ENCODE measurements at places on chromosomes 2 and 18.

DNA sequence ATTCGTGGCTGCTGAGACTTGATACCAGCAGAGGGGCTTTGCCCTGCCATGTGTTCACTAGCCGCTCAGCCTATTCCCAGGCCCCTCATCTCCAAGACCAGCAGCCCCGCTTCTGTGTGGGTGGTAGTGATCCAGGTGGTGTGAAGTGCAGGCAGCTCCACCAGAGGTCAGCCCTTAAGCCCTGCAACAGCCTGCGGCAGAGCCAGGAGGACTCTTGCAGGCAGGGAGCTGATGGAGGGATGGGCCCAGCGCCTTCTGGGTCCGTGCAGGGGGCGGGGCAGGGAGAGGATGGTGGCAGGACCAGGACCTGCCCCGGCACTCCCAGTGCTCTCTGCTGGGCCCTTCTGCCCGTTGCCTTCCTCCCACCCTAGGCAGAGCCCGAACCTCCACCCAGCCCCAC is 162.0 kb downstream of the SH3BP4 start:
- ATAC-seq = no peak
- no peaks in the 10 kb centered on the region for H3K4me1 ChIP-seq
- H3K27ac ChIP-seq = no peak overlapping the region
- no peak overlapping the region for H3K4me3 ChIP-seq
- H3K27me3 ChIP-seq = peaks cover 6% of the 10 kb centered on the region

- H3K36me3 ChIP-seq = no peaks in the 10 kb centered on the region
- H3K4me3 ChIP-seq = no peak overlapping the region
- no peak for ATAC-seq
- H3K27me3 ChIP-seq = peaks cover 5% of the 10 kb centered on the region
- H3K27ac ChIP-seq = no peak overlapping the region
These were observed 34.6 kb upstream of the C2orf15 start for GRCh38 chr2:99106913-99107312.

GRCh38 chr2:189231719-189232323 is 52.3 kb upstream of the COL5A2 start:
- no peak for ATAC-seq
- no peak overlapping the region for H3K27ac ChIP-seq
- H3K36me3 ChIP-seq = no peaks in the 10 kb centered on the region
- no peaks in the 10 kb centered on the region for H3K4me1 ChIP-seq
- H3K4me3 ChIP-seq = no peak overlapping the region

- no peaks in the 10 kb centered on the region for H3K4me1 ChIP-seq
- H3K27ac ChIP-seq = no peak overlapping the region
- no peaks in the 10 kb centered on the region for H3K36me3 ChIP-seq
- H3K27me3 ChIP-seq = peaks cover 4% of the 10 kb centered on the region
These were observed 124.5 kb downstream of the CMPK2 start for GRCh38 chr2:6741229-6741628.
